ENCODE measurements at places on chromosomes 3 and 15. TPM values are rescaled to one million over a fixed set of nuclear protein-coding genes. Genes with fewer than 3 reads are reported as not detected.

The GPR62 gene
- total RNA-seq = under 0.01 TPM

The LDHAL6B gene
- not detected for total RNA-seq

The ALS2CL gene
- 8.5 TPM for total RNA-seq

The CEMIP gene
- total RNA-seq = 0.27 TPM

Data from endothelial cell of coronary artery (primary cell).